Stomach (tissue), 19 donors: ENCODE measurements at places on chromosomes 3 and 15. TPM values are rescaled to one million over a fixed set of nuclear protein-coding genes. Genes with fewer than 3 reads are reported as not detected.

- DNase-seq: peak; percentile 60
These were observed 680.1 kb downstream of the EPHA3 start for GRCh38 chr3:89787485-89787884.

DNA sequence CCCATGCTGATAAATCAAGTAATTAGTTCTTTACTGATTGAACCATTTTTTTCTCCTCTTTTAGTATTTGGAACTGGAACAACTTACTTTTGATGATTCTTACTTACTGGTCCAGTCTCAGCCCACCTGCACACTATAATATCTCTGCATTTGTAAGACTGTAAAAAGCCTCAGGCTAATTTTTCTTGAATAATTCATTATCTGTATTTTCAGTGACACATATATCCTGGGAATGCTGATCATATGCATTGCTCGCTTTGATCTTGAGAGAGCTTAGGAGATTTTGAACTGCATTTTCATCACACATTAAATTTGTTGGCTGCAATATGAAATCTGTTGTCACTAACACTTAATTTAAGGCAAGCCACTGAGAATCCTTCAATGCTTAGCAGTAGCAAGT lies 760.6 kb downstream of the EDEM1 start:
- DNase-seq: no peak

The PAK6 gene
- under 0.01 TPM for total RNA-seq

DNA sequence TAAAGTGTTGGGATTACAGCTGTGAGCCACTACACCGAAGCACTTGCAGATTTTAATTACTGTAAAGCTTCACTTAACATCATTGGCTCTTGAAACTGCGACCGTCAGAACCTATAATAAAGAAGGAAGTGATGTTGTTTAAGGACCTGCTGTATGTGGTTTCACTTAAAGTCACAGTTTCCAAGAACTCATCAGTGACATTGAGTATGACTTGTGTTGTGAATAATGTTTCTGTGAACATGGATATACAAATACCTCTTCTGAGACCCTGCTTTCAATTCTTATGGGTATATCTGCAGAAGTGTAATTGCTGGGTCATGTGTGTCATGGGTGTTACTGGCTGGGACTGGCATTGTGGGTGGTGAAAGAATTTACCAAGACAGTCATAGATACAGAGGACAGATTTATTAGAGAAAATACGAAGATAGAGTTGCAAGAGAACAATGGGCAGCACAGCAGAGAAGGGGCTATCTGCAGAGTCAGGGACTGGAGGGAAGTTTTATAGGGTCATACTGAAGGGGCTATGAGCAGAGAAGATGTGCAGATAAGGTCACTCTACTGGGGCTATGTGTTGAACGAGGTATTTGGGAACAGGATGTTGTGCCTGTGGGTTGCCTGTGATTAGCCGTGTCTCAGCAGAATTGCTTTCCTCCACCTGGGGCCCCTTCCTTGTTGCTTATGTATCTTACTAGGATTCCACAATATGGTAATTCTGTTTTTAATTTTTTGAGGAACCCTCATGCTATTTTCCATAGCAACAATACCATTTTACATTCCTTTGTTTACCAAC lies 4.5 kb downstream of the NDUFB5 start:
- DNase-seq: peak; percentile 18

The LRTM1 gene
- total RNA-seq: not detected

The C3orf33 gene
- 5.5 TPM for total RNA-seq

The PTH1R gene
- total RNA-seq: 3.5 TPM

DNA sequence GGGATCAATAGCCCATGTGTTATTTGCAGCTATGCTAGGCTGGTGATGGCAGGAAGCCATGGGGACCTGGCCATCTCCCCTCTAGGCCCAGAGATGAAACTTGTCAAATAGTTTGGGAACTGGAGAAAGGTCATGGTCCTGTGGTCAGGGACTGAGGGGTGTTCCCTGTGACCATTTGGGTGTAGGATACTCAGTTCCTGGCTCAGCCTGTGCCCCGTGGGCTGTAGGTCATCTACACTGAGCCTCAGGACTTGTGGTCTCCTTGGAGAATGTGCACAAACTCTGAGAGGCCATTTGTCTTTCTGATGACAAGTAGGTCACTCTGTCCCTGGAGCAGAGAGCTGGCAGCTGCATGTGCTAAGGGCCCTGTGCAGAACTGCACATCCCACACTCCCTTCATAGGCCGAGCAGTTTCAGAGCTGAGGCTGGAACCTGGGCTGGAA lies 17.5 kb downstream of the GASK1A start:
- no peak for DNase-seq

The GOLGA6D gene
- not detected for total RNA-seq
